Stimulated activated naive CD8-positive, alpha-beta T cell treated with anti-CD3 and anti-CD28 coated beads, Interleukin-15, amount 100 ng/mL, for 72 hours (primary cell): ENCODE measurements at places on chromosomes 4 and X.

- no peak for DNase-seq
These were observed 20.7 kb downstream of the STX18 start for GRCh38 chr4:4521136-4521535.

- no peak for DNase-seq
These were observed 501.6 kb downstream of the MID1IP1 start for GRCh38 chrX:39302838-39303237.

GRCh38 chr4:184655889-184656869 is 6.6 kb downstream of the PRIMPOL start:
- DNase-seq, result no peak

- peak; percentile 67 for DNase-seq
These were observed 2.7 kb downstream of the FOXO4 start for GRCh38 chrX:71098302-71098701.

DNA sequence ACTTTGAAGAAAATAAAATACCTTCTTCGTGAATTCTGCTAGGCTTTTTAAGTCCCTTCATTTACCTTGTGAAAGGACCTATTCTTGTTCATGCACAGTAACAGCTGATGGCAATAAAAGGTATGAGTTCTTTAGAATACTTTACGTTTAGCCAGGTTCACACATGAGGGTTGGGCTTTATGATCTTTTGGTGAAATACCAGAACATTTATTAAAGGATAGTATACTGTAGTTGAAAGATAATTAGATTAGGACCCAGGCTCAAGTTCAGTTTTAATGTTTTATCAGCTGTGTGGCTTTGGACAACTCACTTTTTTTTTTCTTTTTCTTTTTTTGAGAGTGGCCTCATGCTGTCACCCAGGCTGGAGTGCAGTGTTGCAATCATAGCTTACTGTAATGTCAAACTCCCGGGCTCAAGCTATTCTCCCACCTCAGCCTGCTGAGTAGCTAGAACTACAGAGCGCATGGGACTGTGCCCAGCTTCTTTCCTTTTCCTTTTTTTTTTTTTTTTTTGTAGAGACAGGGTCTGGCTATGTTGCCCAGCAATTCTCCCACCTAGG is 28.2 kb upstream of the NEIL3 start:
- DNase-seq, result no peak

- DNase-seq, result no peak
These were observed 22.2 kb downstream of the SATL1 start for GRCh38 chrX:85221361-85221760.

- no peak for DNase-seq
These were observed 17.8 kb downstream of the PDK3 start for GRCh38 chrX:24482823-24483415.

- DNase-seq, result no peak
These were observed 126.0 kb downstream of the TENM3 start for GRCh38 chr4:182369211-182369610.

DNA sequence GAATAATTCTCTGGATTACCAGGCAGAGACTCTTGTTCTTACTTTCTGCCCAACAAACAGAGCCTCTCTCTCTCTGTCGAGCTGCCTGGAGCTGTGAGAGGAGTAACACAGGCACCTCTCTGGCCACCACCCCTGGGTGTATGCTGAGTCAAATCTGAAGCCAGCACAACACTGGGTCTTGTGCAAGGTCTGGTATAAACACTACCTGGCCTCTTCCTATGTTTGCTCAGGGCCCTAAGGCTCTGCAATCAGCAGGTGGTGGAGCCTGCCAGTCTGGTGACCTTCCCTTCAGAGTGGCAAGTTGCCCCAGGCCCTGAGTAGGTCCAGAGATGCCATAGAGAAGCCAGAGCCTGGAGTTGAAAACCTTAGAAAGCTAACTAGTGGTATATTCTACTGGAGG is 139.9 kb downstream of the CPXCR1 start:
- DNase-seq, result no peak

DNA sequence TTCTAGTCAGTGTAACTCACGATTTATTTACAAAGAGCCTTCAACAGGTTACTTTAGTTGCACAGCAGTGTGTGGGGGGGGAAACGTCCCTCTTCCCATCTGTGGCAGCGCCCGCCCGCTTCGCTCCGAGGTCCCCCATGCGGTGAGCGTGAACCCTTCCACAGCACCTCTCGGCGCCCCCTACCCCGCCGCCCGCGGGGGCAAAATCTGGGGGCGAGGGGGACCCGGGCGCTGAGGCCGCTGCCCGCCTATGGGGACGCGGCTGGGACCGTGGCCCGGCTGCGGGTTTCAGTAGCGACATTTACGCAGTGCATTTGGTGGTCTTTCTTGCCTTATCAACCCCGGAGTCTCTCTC is 6.4 kb downstream of the NKX6-1 start:
- no peak for DNase-seq

GRCh38 chrX:66638591-66639500 is at the start of gene EDA2R:
Gene EDA2R, minus strand, starts transcription at chrX:66639078. Its CDS starts 23,058 bp downstream, at chrX:66616020.
- DNase-seq, result peak; percentile 74

DNA sequence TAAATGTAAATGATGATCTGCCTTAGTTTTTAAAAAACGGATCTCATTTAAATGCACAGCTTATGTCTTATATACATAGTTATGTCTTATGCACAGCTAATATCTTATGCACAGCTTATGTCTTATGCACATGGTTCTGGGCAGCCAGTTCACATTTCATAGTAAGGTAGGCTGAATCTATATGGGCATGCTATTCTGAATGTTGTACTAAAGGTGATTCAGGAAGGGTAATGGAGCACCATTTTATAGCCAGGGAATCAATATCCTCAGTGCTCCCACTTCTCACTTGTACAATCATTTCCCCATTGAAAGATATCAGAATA is 77.9 kb upstream of the MID1 start:
- no peak for DNase-seq
